T-helper 2 cell treated with Interferon-gamma antibody and Interleukin-4, amounts not matched to agents 100 ng/mL and 5 ng/mL, for 36 hours (primary cell): ENCODE measurements at places on chromosomes 16 and 17. TPM values are rescaled to one million over a fixed set of nuclear protein-coding genes. Genes with fewer than 3 reads are reported as not detected.

PPP1R9B gene
- 160 and 163 TPM in 2 replicates for total RNA-seq

NXPH3 gene
- total RNA-seq = not detected in 2 replicates

ATP6V0C gene
- 94.4 and 99.5 TPM in 2 replicates for total RNA-seq

CDRT15 gene
- total RNA-seq = not detected in 2 replicates

ORAI3 gene
- 25.7 and 27.1 TPM in 2 replicates for total RNA-seq

TEKT3 gene
- 0.16 TPM in 1 of 2 replicates, not detected in the other for total RNA-seq

CLDN9 gene
- total RNA-seq = 0.43 and 0.77 TPM in 2 replicates

SPNS3 gene
- total RNA-seq = 9.6 and 10.6 TPM in 2 replicates

GLIS2 gene
- total RNA-seq = 0.64 and 0.77 TPM in 2 replicates

HBA2 gene
- not detected in 2 replicates for total RNA-seq

ZNF287 gene
- 5.1 and 7.5 TPM in 2 replicates for total RNA-seq

KRTAP4-5 gene
- not detected in 2 replicates for total RNA-seq

CRYM gene
- not detected in 2 replicates for total RNA-seq
